ENCODE measurements at places on chromosomes 2 and 18. TPM values are rescaled to one million over a fixed set of nuclear protein-coding genes. Genes with fewer than 3 reads are reported as not detected.

- no peak overlapping the region for H3K4me3 ChIP-seq
- H3K27me3 ChIP-seq: no peaks in the 10 kb centered on the region
- DNase-seq: no peak
Observed at GRCh38 chr2:122368576-122369243, 613.3 kb downstream of the TSN start.

DNA sequence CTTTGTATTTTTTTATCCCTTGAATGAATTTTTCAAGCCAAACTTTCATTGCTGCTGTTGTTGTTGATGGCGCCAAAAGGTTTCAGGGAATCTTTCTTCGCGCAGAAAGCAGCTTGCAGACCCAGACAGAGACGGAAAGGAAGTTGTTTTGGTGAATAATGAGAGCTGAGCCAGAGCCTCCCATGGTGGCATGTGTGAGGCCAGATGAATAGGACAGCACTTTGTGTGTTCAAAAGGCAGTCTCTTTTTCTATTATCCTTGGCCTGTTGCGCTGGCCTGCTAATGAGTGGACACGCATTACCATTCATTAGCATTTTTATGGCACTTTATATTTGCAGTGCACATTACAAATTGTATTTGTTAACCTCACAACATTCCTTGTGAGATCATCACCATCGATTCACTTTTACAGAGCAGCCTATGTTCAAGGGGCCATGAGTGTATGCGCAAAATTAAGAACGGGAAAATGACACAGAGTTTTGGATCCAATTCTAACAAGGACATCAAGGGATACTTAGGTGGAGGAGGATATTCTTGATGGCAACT lies 754.7 kb downstream of the BCL11A start:
- H3K27ac ChIP-seq: no peak overlapping the region
- no peak overlapping the region for H3K4me3 ChIP-seq
- no peaks in the 10 kb centered on the region for H3K4me1 ChIP-seq
- no peaks in the 10 kb centered on the region for H3K36me3 ChIP-seq
- H3K27me3 ChIP-seq: no peaks in the 10 kb centered on the region
- DNase-seq: no peak

GRCh38 chr2:120066800-120067547 lies 54.1 kb downstream of the EPB41L5 start:
- H3K36me3 ChIP-seq: no peaks in the 10 kb centered on the region
- no peaks in the 10 kb centered on the region for H3K27me3 ChIP-seq
- no peak overlapping the region for H3K27ac ChIP-seq
- no peaks in the 10 kb centered on the region for H3K4me1 ChIP-seq
- DNase-seq: no peak

- H3K36me3 ChIP-seq: no peaks in the 10 kb centered on the region
- H3K4me1 ChIP-seq: peaks cover 4% of the 10 kb centered on the region
- H3K27me3 ChIP-seq: no peaks in the 10 kb centered on the region
- no peak overlapping the region for H3K4me3 ChIP-seq
Observed at GRCh38 chr18:13558124-13558523, 168.2 kb downstream of the FAM210A start.

- peak overlapping the region; percentile 24 for H3K27ac ChIP-seq
- H3K4me3 ChIP-seq: peak overlapping the region; percentile 62
- H3K4me1 ChIP-seq: peaks cover 47% of the 10 kb centered on the region
Observed at GRCh38 chr2:73983322-73984202, 1.1 kb upstream of the TET3 start.

DNA sequence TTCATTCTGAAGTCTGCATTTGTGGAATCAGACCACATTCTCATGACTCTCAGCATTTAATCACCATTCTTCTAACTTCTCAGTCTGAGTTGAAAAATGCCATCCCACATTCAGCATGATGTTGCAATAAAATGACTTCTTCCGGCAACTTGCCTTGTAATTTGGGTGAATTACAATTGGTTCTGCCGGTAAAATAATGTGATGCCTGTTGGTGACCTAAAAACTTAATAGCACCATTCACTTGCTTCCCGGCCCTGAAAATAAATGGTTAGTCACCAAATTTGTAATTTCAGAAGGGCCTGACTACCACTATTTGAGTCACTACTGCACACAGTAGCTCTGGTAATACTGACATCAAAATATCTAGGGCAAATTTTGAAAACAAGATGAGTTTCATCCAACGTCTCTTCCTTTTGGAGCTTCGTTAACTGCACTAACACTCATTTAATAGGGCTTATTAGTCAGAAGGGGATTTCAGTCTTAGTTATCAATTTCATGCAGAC lies 637.1 kb upstream of the CHAC2 start:
- no peaks in the 10 kb centered on the region for H3K36me3 ChIP-seq
- H3K4me3 ChIP-seq: no peak overlapping the region
- DNase-seq: no peak
- no peak overlapping the region for H3K27ac ChIP-seq

- no peak overlapping the region for H3K27ac ChIP-seq
- H3K4me1 ChIP-seq: no peaks in the 10 kb centered on the region
- no peaks in the 10 kb centered on the region for H3K36me3 ChIP-seq
Observed at GRCh38 chr2:20561637-20562454, 89.1 kb downstream of the HS1BP3 start.

DNA sequence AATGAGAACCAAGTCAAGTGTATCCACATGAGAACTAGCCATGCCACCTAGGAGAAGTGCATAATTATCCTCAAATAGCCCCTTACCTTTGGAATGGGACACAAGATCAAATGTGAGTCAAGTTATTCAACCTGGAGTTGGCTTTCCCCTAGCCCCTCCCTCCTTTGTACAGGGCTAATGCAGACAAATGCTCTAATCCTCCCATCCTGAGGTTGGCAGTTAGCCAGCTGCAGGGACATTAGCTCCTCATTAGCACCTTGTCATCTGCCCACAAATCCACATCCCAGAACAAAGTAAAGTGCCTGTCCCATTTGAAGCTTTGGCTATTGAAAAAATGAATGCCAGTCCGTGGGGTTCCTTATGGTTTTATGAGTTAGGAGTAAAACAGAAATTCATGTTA lies 294.1 kb upstream of the FANCL start:
- H3K4me3 ChIP-seq: no peak overlapping the region
- H3K27me3 ChIP-seq: peaks cover 4% of the 10 kb centered on the region
- H3K36me3 ChIP-seq: no peaks in the 10 kb centered on the region

GRCh38 chr2:40197121-40197520 lies 254.8 kb downstream of the SLC8A1 start:
- no peaks in the 10 kb centered on the region for H3K4me1 ChIP-seq
- DNase-seq: no peak
- no peaks in the 10 kb centered on the region for H3K36me3 ChIP-seq
- H3K27me3 ChIP-seq: no peaks in the 10 kb centered on the region

DNA sequence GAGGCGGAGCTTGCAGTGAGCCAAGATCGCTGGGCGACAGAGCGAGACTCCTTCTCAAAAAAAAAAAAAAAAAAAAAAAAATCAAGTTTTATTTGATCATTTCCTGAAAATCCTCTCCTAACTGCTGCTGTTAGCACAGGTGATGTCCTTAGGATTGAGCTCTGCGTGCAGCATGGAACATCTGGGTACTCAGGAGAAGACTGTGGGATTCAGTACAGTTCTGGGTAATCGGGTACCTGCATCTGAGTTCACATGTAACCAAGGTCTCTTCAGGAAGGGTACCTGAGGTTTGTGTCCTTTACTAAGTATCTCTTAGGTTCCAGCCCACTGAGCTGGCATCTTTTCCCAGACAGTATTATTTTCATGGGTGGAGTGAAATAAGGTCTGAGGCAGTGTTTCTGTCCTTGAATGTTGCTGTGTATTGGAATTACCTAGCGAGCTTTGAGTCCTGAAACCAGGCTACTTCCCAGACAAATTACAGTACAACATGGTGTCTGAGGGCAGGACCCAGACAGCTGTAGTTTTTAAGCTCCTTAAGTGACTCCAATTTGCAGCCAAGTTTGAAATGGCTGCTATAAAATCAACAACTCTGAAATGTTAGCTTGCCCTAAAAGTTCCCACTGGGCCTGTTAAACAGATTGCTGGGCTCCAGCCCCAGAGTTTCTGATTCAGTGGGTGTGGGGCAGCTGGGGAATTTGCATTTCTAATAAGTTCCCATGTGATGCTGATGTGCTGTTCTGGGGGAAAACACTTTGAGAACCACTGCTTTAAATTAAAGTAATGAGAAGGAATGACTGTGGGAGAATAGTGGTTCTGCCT lies 120.5 kb downstream of the PMAIP1 start:
- H3K27me3 ChIP-seq: no peaks in the 10 kb centered on the region
- H3K4me1 ChIP-seq: no peaks in the 10 kb centered on the region
- H3K4me3 ChIP-seq: no peak overlapping the region
- no peak overlapping the region for H3K27ac ChIP-seq
- no peaks in the 10 kb centered on the region for H3K36me3 ChIP-seq

FAM110C gene
- 1.5 TPM for total RNA-seq

GALNT1 gene
- 29.7 TPM for total RNA-seq

GALM gene
- total RNA-seq: 23.3 TPM

PTPRM gene
- total RNA-seq: 47.4 TPM

AMER3 gene
- not detected for total RNA-seq

All from T-cell (primary cell).